ENCODE measurements at places on chromosomes 7 and 10.

DNA sequence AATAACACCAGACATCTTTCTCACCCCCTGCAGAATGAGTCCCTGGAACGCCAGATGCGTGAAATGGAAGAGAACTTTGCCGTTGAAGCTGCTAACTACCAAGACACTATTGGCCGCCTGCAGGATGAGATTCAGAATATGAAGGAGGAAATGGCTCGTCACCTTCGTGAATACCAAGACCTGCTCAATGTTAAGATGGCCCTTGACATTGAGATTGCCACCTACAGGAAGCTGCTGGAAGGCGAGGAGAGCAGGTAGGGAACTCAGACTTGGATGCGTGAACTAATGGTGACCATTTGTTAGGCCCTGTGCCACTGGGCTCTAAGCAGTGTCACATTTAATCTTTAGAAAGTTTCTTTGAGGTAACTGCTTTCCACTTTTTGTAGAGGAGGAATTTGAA, 7.1 kb downstream of the VIM start:
- DNase-seq, result no peak

GRCh38 chr7:124652237-124652636, 113.4 kb downstream of the GPR37 start:
- no peak for DNase-seq

DNA sequence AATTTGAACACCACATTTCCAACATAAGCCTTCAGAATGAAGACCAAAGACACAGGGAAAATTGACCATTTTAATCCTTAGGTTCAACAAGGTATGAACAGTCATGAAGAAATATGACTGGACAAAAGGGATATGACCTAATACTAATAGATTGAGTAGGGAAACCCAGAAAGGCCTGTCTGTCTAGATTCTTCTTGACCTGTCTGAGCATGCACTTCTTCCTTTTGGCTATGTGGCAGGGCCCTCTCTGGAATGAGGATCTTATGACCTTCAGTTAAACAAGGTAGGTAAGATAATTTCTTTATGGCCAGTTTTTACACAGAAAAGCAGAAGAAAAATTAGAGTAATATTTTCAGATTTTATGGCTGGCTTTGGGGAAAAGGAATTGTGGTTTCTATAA, 3.0 kb upstream of the PHYHIPL start:
- DNase-seq, result no peak

DNA sequence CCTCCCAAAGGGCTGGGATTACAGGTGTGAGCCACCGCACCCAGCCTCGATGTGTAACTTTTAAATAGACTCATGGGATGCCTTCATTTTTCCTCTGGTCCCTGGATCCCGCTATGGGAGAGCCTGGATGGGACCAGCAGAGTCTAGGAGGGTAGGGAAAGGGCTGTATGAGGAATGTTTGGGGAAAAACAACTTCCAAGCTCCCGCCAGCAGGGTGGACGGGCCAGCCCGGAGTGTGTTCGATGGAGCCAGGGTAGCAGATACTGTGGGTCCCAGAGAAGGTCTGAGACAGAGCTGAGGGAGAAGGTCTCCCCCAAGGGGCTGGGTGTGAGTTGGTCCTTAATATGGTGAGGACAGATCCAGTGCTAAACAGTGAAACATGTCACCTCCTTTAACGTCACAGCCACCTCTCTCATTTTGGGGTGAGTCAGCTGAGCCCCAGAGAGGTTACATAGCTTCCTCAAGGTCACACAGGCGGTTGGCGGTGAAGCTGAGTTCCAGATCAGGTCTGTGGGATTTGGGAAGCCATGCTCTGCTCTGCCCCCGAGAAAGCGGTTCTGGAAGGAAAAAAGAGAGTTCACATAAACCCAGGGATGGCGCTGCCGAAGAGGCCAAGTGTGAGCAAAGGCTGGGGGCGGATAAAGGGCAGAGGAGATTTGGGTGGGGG, 66.4 kb downstream of the MYL10 start:
- DNase-seq, result peak; percentile 4

DNA sequence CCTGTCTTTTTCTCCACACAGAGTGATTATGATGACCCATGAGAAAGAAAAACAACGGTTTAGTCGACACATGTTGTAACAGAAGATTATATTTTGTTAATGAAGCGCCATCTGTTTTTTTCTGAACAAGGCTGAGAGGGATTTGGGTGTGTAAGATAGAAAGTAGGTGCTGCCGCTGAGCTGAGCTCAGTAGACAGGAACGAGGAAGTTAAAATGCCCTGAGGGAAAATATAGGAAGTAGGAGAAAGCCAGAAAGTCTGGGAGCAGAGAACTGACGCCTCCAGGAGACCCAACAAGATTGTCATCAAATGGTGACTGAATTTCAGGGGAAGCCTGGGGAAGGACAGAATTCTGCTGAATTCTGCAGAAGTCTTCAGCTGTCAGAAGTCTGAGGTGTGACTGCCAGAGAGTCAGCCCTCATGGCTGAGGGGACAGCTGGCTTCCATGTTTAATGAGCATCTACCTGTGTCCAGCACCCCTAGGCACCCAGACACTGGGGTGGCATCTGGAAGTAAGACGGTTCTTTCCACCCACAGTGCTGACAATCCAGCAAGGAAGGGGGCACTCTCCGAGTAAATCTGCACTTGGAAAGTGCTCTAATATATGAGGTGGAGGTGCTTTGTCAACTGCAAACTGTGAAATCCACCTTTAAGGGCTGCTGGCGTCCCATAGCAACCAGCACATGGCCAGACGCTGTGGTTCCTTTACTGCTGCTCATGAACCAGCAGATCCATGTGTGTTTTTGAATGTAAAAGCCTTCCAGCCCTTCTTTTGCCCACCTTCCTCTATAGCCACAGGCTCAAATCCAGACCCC, 12.5 kb upstream of the TSPAN15 start:
- DNase-seq, result no peak

GRCh38 chr10:100858747-100859483, 53.8 kb upstream of the SLF2 start:
- no peak for DNase-seq

- no peak for DNase-seq
Measured at GRCh38 chr10:72044417-72045041, 43.8 kb downstream of the SPOCK2 start.

- DNase-seq, result no peak
Measured at GRCh38 chr7:6416516-6417145, 31.1 kb downstream of the DAGLB start.

DNA sequence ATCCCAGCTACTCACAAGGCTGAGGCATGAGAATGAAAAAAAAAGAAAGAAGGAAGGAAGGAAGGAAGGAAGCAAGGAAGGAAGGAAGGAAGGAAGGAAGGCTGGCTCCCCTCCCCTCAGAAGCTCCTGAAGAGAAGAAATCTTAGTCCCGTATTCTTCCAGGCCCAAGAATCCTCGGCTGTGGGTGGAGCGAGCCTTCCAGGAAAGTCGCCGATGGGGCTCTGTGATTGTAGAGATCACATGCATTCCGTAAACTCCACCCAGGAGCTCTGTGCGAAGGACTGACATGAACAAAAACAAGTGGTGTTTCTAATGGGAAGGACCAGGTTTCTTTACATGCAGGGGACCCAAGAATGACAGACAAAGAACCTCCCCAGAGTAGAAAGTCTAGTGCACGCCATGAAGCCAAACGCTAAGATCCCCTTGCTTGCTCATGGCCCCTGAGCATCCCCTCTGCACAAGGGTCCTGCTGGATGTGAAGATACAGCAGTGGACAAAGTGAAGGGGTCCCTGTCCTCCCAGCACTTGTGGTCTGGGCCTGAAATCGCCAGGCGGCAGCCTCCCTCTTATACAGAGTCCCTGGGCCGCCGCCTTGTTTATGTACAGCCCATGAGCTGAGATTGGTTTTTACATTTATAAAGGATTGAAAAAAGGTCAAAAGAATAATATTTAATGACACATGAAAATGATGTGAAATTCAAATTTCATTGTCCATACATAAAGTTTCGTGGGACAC, 25.2 kb downstream of the CNPY1 start:
- DNase-seq, result no peak

DNA sequence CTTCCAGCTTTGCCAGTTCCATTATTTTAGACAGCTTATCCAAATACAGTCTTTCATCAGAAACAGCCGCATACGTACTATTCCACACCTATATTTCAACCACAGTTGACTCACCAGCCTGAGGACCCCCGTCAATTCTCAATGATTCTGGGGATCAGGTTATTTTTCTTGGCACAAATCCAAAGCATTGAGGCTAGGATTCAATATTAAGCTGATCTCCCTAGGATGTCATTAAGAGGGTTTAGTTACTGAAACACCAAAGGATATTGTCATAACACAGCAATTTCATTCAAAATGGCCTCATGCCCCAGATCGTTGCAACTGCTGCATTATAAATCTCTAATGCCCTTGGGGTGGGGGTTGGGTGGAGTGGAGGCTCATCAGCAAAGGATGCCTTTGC, 214.6 kb downstream of the PTEN start:
- no peak for DNase-seq

DNA sequence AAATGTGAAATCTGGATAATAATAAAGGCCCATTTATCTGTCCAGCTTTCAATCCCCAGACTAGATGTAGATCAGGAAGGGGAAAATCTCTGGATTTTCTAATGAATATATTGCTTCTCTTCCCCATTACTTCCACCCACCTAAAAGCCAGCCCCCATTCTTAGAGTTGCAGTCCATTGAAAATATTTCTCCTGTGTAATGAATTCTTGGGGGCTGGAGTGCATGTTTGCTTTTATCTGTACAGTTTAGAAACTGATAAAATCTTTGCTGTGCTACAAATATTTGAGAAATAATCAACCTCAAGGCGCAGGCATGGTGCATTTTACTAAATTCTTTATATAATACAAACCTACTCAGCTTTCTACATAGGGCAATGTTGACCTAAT, 180.8 kb downstream of the ARID5B start:
- no peak for DNase-seq

DNA sequence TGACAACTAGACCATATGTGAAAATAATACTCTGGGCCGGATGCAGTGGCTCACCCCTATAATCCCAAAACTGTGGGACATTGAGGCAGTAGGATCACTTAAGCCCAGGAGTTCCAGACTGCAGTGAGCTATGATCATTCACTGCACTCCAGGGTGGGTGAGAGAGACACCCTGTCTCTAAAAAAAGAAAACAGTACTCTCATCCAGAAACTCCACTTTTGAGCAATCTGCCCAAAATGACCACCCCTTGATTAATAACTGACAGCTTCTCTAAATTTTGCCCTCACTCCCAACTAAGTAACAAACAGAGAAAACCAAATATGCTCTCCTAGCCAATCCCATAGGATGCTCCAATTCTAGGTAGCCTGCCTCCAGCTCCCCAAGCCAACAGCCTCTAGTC, 62.5 kb upstream of the AKR1E2 start:
- DNase-seq, result no peak

- peak; percentile 58 for DNase-seq
Measured at GRCh38 chr10:75407713-75408508, 6.3 kb upstream of the ZNF503 start.

DNA sequence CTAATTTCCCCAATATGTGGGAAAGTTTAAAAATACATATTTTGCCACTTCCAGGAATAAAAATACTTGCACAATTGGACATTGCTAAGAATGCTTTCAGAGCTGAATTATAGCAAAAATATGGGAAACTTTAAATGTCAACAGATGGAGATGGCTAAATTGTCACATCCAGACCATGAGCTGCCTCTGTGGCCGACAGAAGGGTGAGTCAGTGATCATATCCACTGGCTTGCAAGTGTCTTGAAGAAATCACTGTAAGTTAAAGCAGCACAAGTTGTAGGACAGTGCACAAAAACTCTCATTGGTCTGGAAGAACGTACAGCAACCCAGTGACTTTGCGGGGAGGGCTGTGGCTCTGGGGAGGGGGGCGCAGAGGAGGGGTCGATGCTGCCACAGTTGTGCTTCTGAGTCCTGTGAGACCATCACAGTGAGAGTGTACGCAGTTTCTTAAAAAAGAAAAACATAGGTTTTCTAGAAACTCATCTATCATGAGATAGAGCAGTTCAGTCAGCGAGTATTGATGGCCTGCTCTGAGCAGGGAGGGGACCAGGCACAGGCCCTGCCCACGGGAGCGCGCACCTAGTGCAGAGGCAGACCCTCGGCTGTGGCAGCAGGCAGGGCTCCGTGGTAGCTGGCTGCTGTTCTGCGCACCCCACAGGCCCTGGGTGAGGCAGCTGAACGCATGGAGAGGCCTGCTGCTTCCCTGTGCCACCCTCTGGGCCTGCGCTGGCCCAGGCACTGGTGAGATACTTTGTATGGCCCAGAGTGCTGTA, 25.5 kb downstream of the LRRC27 start:
- no peak for DNase-seq

DNA sequence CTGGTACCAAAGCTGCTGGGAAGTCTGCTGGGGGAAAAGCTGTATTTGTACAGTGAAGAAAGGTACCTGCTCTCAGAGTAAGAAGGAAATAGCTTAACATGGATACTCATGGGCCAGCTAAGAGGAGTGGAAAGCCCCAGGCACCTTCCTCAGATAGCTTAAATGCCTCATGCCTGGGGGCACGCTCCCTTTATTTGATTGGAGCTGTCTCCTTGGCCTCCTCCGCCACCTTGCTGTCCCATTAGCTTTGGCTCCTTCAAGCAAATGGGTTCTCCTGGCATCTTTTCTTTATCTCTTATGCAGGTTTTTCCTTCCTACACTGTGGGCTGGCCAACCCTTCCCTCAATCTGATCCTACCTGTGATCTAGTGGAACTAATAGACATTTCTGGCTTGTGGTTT, 318.5 kb downstream of the SH2D4B start:
- no peak for DNase-seq

GRCh38 chr7:126702242-126703016, 550.3 kb downstream of the GRM8 start:
- DNase-seq, result peak; percentile 23

GRCh38 chr10:104333032-104333727, 5.1 kb downstream of the ITPRIP start:
- no peak for DNase-seq

DNA sequence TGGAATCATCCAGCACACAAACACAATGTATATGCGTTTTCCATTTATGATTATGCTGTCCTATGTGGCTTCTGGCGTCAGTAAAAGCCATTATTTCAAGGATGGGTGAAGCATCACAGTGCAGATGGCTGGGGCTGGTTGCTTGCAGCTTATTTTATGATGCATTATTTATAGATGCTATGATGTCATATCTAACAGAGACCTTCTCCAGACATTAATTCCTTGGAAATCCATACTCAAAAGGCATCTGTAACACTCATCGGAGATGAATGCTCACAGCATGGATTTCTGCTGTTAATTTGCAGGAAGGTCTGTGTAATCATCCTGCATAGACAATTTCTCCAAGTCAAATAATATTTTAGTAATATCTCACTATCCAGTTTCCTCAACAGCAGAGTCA, 7.2 kb downstream of the RGS10 start:
- no peak for DNase-seq

DNA sequence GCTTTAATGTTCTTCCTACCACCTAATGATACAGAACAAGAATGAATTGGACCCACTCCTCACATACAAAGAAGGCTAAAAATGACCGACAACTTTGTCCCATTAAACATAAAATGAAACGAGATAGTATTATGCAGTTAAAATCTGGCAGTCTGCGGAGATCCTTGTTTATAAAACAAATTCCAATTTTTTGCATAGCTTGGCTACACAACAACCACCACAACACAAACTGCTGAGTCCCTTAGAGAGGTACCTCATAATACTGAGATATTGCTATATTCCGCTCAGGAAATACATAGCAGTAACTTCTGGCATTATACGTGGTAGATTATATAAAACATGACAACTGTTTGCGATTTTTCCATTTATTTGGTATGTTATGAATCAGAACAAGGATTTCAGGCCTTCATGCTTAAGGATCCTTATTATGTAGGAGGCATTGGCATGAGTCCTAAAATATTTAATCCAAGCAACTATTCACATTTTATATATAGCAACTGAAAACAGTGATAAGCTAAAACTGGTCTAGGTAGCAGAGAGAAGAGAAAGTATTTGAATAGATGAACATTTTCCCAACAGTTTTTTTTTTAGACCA, 96.0 kb downstream of the ANK3 start:
- DNase-seq, result no peak

- DNase-seq, result no peak
Measured at GRCh38 chr7:39461263-39461820, 104.9 kb upstream of the YAE1 start.
